ENCODE measurements at places on chromosomes 4 and X.
A peak's percentile ranks its signal among the peaks of the same experiment; 100 is the strongest.

GRCh38 chr4:86531440-86531839, 62.7 kb upstream of the PTPN13 start:
- no peak overlapping the region for H3K27ac ChIP-seq
- DNase-seq: no peak
- H3K4me3 ChIP-seq: no peak overlapping the region
- H3K27me3 ChIP-seq: no peaks in the 10 kb centered on the region
- no peaks in the 10 kb centered on the region for H3K36me3 ChIP-seq

DNA sequence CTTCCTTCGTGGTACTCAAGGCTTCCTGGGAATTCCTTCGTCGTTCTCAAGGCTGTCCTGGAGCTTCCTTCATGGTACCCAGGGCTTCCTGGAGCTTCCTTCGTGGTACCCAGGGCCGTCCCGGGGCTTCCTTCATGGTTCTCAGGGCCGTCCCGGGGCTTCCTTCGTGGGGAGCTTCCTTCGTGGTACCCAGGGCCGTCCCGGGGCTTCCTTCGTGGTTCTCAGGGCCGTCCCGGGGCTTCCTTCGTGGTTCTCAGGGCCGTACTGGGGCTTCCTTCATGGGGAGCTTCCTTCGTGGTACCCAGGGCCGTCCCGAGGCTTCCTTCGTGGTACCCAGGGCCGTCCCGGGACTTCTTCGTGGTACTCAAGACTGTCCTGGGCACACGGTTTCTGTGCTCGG, 339.6 kb upstream of the FAT1 start:
- no peaks in the 10 kb centered on the region for H3K27me3 ChIP-seq
- H3K36me3 ChIP-seq: no peaks in the 10 kb centered on the region
- DNase-seq: no peak
- no peaks in the 10 kb centered on the region for H3K4me1 ChIP-seq
- no peak overlapping the region for H3K4me3 ChIP-seq
- no peak overlapping the region for H3K27ac ChIP-seq

DNA sequence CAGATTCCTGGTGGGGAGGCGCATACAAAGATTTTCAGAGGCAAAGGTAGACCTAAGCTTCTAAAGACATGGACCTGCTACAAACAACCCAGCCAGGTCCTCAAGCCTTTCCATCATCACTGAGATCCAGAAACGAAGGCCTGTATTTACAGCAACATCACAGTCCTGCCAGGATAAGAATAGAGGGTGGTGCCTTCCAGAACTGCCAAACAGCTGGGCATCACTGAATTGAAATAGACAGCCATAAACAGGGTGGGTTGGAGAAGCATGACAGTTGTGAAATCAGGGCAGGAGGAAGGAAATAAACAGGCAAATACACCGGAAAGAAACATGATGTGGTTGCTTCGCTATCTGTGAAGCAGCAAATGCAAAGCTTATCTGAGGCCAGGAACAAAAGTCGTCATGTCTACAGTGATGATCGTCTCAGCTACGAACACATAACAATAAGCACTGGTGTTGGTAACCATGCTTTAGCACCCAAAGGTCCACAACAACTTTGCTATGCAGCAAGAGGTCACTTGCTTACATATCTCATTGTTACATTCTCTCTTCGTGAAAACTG, 6.7 kb upstream of the TMEM154 start:
- no peaks in the 10 kb centered on the region for H3K4me1 ChIP-seq
- H3K27me3 ChIP-seq: peaks cover 26% of the 10 kb centered on the region
- no peak overlapping the region for H3K4me3 ChIP-seq
- H3K36me3 ChIP-seq: no peaks in the 10 kb centered on the region
- H3K27ac ChIP-seq: no peak overlapping the region

DNA sequence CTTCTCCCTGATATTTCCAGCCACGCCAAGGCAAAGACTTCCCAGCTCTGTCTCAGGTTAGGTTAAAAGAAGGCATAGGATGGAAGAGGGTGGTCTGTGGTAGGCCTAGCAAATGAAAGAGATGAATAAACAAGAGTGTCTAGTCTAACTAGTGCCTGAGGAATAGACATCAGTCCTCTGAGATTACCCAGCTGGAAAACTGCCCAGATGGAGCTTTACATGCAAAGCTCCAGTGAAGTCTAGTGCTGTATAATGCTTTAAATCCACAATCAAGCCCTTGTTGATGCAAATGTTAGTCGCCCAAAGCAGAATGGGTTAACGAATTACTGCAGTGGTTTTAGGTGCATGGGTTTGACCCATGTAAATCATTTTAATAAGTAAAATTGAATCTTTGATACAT, 24.8 kb upstream of the GUCY1B1 start:
- no peaks in the 10 kb centered on the region for H3K27me3 ChIP-seq
- H3K27ac ChIP-seq: no peak overlapping the region
- DNase-seq: peak; percentile 61
- no peak overlapping the region for H3K4me3 ChIP-seq
- peaks cover 8% of the 10 kb centered on the region for H3K4me1 ChIP-seq
- H3K36me3 ChIP-seq: no peaks in the 10 kb centered on the region

DNA sequence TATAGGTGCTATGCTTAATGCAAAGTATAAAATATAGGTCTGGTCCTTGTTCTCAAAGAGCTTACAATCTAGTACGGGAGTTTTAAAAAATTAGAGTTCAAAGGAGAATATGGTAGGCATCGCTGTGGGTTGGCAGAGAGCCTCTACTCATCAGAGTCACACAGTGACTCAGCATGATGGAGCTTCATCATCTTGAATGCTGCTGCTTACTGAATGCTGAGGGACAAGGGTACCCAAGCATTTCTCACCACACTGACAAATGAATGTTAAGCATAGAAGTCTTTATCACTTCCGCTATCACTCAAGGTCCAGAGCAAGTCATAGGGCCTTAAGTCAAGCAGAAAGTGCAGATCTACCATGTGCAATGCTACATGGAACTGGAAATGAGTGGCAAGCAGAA, 268.6 kb upstream of the IGFBP7 start:
- no peak overlapping the region for H3K27ac ChIP-seq
- H3K27me3 ChIP-seq: no peaks in the 10 kb centered on the region
- DNase-seq: peak; percentile 2
- H3K4me3 ChIP-seq: no peak overlapping the region

DNA sequence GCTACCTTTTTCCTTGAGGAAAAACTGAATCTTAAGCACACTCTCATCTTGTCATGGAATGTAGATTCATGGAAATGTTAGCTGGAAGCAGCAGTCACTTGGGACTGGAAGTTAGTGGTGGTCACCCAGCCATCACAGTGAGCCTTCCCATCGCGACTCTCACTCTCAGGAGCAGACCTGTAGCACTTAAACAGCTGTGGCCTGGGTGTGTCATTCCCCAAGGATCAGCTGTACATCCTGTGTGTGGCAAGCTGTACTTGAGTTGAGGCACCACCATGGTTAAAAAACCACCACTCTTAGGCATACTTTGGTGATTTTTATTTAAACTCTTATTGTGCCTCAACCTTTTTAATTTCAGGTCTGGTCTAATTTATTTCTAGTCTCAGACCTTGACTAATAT, 46.7 kb downstream of the JADE1 start:
- H3K4me3 ChIP-seq: no peak overlapping the region
- H3K4me1 ChIP-seq: peaks cover 27% of the 10 kb centered on the region
- H3K27me3 ChIP-seq: no peaks in the 10 kb centered on the region
- DNase-seq: peak; percentile 36
- H3K36me3 ChIP-seq: peaks cover 55% of the 10 kb centered on the region

DNA sequence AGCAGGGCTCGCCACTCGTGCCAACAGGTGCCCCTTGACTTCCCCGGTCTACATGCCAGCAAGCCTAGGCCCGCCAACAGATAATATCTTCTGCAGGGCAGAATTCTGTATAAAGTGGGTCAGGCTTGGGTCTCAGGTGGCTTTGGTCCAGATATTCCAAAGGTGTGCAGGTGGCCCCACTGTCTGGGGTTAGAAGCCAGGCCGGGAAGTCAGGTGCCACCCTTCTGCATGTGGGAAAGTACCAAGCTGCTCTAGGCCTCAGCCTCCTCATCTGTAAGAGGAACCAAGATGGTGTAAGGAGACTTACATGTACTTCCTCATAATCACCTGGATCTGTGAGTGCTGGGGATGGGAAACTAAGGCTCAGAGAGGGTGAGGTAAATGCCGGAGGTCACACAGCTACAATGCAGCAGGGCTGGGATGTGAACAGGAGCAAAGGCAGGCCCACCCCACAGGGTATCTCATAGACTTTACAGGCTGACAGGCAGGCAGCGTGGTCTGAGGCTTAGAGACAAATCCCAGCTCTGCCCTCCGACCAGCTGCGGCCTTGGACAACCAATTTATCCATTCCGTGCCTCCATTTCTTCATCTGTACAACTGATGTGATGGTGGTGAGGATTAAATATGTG, 35.9 kb downstream of the WDR1 start:
- no peak overlapping the region for H3K27ac ChIP-seq
- no peaks in the 10 kb centered on the region for H3K4me1 ChIP-seq
- H3K36me3 ChIP-seq: peaks cover 96% of the 10 kb centered on the region
- H3K27me3 ChIP-seq: no peaks in the 10 kb centered on the region
- no peak overlapping the region for H3K4me3 ChIP-seq

All from IMR-90 (cell line).